ENCODE measurements at places on chromosomes 3 and 15.

- DNase-seq: no peak
Observed at GRCh38 chr15:69897471-69898237, 200.1 kb downstream of the TLE3 start.

DNA sequence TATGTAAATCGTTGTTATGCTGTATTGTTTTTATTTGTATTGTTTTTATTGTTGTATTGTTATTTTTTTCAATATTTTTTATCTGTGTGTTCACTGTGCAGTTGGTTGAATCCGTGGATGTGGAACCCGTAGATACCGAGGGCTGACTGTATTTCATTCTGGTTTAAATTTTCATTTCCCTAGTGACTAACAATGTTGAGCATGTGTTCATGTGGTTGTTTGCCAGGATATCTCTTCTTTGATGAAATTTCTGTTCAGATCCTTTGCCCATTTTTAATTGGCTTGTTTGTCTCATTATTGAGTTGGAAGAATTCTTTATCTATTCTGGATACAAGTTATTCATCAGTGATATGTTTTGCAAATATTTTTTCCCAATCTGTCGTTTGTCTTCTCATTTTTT lies 29.7 kb downstream of the STOML1 start:
- no peak for DNase-seq

DNA sequence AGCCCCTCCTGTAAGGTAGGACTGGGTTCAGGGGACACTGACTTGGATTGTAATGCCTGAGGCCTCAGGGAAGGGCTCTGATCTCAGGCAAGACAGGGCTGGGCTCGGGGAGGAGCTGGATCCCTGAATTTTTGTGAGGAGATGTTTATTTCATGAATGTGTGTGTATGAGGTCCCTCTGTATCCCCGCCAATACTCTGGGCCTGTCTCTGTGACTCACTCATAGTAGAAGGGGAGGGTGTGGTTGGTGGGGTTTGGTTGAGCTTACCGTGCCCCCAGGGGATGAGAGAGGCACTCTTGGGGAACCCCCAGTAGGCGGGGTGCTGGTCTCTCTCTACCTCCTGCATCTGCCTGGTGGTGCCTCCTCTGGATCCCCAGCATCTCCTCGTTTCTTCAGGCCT lies 28.1 kb downstream of the RPSA start:
- no peak for DNase-seq

DNA sequence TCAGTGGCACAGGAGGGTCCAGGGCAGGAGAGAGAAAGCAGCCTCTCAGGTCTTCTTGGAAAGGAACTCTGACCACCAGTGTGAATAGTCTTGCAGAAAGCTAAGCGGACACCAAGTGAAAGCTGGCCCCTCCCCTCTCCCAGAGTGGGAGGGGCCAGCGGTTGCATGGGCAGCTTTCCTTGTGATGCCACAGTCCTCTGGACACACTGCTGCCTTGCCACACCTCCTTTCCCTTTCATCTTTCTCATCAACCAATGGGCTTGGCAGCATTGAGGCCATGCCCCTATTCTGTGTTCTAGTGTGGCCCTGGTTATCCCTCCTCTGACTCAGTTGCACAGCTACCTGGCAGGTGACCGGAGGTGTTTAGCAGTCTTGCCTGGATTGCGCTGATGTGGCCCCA lies 49.7 kb upstream of the GOLGA6B start:
- no peak for DNase-seq

GRCh38 chr3:43958005-43958770 lies 267.4 kb downstream of the ABHD5 start:
- no peak for DNase-seq

DNA sequence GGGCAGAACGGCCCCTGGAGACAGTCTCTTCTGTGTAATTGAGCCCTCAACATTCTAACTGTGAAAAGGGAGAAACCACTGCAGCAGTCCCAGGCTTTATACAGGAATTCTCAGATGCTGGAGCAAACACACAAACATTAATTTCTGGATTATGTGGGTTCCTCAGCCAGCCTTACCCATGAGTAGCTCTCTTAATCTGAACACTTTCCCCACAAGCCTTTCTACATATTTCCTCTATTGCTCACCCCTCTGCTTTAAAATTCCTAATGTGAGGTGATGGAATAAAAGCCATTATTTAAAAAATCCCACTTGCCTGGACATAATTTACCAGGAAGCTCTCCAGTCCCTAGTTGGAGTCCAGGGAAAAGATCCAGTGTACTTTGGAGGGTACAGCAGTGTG lies 139.0 kb downstream of the CTNNB1 start:
- DNase-seq: no peak

- no peak for DNase-seq
Observed at GRCh38 chr3:53150247-53151085, 10.5 kb upstream of the PRKCD start.

DNA sequence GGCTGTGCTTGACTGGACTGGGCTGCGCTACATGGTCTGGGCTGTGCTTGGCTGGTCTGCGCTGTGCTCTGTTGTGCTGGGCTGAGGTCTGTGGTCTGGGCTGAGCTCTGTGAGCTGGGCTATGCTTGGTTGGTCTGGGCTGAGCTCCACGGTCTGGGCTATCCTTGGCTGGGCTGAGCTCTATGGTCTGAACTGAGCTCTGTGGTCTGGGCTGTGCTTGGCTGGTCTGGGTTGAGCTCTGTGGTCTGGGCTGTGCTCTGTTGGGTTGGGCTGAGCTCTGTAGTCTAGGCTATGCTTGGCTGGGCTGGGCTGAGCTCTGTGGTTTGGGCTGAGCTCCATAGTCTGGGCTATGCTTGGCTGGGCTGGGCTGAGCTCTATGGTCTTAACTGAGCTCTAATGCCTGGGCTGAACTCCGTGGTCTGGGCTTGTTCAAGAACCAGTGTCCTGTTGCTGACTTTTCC lies 92.0 kb downstream of the PLXNA1 start:
- DNase-seq: no peak

- DNase-seq: no peak
Observed at GRCh38 chr3:177473903-177474302, 276.6 kb upstream of the TBL1XR1 start.

DNA sequence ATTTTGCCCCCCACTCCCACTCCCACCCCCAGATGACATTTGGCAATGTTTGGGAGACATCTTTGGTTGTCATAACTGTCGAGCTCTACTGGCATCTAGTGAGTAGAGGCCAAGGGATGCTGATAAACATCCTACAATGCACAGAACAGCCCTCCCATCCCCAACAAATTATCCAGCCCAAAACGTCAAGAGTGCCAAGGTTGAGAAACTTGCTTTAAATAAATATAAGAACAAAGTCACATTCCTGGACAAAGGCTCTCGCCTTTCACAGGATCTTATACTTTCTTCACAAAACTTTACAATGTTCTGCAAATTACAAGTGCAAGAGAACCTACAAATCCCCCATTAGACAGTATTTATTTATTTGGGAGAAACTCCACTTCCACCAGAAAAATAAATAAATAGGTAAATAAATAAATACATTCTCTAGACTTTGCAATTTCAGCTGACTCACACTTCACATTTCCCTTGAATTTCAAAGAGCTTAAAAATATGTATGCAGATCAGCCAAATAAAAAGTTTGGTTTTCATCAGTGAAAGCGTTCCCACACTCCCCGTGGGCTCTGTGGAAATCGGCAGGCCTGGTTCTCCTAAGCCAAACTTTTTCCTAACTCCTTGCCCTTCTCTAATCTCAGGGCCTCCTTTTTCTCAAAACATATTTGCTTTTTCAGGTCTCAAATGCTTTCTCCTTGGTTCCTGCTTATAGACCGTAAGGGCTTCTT lies 12.7 kb upstream of the CPA3 start:
- DNase-seq: no peak

GRCh38 chr15:70433586-70434324 lies 329.6 kb downstream of the UACA start:
- DNase-seq: no peak

GRCh38 chr3:71551311-71551919 lies 32.1 kb downstream of the FOXP1 start:
- DNase-seq: no peak

- no peak for DNase-seq
Observed at GRCh38 chr3:177145954-177146353, 51.3 kb downstream of the TBL1XR1 start.

DNA sequence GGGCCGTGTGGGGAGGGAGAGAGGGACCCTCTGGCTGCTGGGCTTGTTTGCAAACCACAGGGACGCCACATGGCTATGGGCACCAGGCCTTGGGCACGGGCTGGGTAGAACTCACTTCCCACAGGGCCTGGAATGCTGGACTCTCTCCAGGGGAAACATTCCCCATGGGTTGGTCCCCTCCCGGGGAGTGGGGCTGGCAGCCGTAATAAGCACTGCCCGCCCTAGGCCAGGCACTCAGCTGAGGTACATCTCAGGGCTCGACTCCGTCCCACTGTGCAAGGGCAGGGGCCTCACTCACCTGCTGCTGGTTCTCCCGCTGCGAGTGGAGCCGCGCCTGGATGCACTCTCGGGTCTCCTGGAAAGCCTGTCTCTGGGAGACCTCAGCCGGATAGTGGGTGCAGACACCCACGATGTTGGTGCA lies 96.7 kb downstream of the ADCY5 start:
- DNase-seq: no peak
